ENCODE measurements at places on chromosomes 13 and 19.

DNA sequence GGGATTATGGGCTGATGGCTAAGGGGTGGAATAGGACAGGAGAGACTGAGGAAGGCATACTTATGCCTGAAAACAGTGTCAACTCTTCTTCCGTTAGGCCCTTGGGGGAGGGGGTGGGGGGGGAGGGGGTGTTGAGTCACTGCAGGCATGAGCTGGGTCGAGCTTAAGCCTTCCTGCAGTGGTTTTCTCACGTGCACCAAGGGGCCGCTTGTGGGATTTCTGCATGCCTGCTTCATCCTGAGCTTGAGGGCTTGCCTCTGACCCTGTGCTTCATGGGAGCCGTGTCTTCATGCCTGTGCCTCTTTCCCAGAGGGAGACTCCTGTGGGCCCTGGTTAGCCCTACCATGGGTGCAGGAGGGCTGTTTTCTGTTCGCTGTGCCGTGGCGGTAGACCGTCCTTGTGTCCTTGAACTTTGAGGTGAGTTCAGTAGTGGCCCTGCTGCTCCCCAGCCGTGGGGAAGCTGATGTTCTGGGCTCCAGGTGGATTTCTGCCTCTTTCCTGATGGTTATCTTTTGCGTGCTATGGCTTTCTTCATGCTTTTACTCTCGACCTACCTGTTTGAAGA lies 186.1 kb downstream of the PCCA start:
- DNase-seq, result no peak

DNA sequence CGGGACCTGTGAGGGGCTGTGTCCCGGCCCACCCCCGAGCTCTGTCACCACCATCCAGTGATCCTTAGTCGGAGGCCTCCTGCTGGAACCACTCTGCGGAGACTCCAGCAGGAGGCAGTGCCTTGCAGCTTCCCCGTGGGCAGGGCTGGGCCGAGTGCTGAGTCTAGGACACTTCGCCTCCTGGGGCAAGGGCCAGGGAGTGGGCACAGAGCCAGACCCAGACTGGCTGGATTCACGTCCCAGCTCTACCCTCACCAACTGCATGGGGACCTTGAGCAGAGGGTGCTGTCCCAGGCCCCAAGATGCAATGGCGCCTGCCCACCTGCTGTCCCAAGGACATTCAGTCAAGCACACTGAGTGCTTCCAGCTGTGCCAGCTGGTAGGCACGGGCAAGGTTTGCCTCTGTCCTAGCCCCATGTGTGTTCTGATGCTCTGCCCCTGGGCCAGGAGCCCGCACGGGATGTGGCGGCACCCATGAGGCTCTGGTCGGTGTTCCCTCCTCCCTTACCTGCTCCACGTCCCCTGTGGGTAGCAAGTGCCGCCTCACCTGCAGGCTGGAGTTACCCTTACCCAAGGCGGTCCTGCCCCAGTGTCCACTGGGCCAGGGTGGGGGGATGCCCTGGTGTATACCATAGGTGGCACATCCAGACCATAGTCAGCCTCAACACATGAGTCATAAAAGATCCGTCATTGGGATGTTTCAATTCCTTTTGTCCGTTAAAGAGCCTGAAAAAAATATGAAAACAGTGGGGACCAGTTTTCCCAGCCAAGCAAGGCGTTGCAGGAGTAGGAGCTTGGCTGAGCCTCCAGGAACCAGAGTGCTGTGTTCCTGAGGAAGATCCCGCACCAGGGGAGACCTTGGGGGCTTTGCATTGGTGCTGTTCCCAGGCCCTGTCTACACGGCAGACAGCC lies 7.4 kb downstream of the FZR1 start:
- no peak for DNase-seq

GRCh38 chr13:110877737-110878258 lies 37.1 kb downstream of the ANKRD10 start:
- DNase-seq, result no peak

DNA sequence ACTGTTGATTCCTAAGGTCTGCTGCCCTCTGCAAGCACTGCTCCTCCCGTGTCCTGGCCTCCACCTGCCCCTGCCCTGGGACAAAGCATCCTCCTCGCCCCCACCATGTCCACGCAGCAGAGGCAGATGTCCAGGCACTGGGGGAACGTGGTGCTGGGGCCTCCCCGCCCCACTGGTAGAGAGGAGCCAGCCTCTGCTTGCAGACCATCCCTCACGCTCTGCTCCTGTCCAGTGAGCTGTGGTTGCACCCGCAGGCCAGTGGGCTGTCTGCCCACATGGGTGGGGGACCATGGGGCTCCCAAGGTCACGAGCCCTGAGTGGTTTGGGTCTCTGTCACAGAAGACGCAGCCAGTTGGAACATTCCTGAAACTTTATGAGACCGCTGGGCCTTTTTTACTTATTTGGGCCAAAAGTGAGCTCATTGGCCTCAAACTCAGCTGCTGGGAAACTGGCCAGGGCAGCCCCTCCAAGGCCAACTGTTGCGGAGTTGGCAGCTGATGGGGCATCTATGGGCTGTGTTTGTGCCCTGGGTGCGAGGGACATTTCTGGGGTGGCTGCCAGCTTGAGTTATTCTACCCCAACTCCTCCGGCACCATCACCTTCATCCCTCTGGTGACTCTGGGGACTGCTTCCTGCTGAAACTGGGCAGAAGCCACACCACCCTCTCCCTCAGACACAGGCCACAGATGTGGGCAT lies 64.8 kb upstream of the F7 start:
- DNase-seq, result no peak

DNA sequence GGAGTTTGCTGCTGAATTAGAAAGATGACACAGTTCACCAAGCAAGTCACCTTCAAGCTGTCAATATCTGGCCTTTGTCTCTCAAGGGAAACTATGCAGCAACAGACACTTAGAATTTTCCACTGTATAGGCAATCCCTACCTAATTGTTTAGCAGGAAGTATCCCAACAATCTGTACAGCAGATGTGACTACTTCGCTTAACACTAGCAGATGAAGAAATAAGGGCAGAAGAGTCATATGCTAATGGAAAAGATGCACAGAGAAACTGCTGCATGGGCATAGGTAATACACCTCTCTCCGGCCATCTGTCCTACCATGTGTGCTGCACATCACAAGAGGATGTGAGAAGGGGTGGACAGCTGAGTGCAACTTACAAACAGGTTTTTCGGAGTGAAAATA lies 851.2 kb downstream of the PCDH9 start:
- no peak for DNase-seq

GRCh38 chr13:50873991-50874390 lies 30.5 kb upstream of the DLEU7 start:
- no peak for DNase-seq

DNA sequence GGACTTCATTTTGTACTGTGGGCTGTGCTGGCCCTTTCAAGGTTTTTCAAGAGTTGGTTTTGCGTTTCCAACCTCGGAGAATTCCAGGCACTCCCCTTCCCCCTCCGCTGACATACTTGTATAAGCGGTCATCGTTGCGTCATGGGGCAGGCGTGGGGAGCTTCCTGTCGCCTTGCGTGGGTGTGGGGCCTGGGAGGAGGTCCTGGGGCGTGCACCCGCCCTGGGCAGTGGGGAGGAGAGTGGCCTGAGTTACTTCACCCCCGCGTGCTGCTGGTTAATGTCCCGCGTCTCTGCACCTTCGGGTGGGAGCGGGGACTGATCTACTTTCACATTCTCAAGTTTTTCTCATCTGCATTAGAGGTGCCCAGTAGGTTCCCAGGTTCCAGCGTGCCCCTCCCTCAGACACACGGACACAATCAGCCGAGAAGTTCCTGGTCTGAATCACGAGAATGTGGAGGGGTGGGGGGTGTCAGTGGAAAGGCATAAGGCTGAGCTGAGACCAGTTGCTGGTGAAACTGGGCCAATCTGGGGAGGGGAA lies 4.1 kb downstream of the IER2 start:
- DNase-seq, result peak; percentile 95

DNA sequence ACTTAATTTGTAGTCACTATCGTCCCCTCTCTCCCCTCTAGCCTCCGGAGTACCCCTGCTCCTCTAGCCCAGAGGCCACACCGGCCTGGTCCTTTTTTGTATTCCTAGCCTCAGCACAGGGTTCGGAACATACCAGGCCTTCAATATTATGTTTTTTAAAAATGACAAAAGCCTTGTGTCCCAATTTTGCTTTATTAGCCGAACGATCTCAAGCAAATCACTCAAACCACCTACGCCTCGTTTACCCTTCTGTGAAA lies 463 bp upstream of the POMP start:
- peak; percentile 39 for DNase-seq

- no peak for DNase-seq
Measured at GRCh38 chr19:28221736-28222135, 991.2 kb downstream of the UQCRFS1 start.

- peak; percentile 78 for DNase-seq
Measured at GRCh38 chr19:461721-462551, 1.1 kb upstream of the SHC2 start.

- DNase-seq, result no peak
Measured at GRCh38 chr13:31794452-31794851, 55.1 kb downstream of the RXFP2 start.

DNA sequence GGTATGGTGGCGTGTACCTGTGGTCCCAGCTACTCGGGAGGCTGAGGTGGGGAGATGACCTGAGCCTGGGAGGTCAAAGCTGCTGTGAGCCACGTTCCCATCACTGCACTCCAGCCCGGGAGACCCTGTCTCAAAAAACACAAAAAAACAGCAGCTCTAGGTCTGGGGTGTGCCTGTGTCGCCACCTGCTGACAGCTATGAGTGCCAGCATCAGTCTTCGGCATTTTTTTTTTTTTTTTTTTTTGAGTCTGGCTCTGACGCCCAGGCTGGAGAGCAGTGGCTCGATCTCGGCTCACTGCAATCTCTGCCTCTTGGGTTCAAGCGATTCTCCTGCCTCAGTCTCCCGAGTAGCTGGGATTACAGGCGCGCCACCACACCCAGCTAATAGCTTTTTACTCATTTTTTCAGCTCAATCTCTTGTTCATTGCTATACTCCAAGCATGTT lies 10.1 kb downstream of the AP2S1 start:
- DNase-seq, result peak; percentile 90

DNA sequence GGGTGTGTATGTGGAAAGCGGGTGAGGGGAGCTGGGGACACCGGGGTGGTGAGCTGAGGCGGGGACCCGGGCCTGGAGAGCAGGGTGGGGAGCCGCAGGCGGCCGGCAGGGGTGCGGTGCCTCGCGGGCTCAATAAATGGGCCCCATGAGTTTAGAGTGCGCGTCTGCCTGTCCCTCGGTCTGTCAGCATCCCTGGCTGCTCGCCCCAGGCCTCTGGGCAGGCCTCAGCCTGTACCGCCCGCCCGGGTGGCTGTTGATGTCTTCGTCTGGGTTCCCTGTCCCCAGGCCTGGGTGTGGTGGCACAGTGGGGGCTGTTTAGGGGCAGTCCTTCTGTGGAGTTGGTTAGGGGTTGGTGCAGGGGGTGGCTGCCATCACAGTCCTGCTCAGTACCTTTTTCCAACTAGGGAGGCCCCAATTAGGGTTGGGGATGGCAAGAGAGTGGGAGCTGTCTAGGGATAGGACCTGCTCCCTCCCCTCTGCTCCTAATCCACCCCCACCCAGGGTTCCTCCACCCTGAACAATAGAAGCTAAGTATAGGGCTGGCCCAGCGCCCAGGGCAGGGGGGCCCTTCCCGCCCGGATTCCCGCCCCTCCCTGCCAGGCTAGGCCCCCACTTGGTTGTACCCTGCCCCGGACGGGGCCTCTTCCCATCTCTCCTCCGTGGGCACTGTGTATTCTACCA lies 12.2 kb downstream of the CIC start:
- DNase-seq, result no peak

DNA sequence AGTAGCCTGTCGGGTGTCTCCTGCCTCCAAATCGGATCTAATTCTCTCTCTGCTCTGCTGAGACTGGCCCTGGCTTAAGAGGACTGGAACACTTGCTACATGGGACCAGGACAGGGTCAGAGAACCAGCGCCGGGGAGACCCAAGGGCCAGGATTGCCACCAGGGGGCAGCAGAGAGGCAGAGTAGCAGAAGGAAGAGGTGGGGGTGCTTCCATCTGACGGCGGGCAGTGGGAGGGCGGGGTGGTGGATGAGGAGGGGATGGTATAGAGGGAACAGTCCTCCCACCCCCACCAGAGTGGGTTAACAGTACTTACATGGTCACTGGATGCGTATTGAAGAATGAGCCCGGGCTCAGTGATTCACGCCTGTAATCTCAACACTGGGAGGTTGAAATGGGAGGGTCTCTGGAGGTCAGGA lies 11.9 kb downstream of the SELENOW start:
- DNase-seq, result peak; percentile 86

DNA sequence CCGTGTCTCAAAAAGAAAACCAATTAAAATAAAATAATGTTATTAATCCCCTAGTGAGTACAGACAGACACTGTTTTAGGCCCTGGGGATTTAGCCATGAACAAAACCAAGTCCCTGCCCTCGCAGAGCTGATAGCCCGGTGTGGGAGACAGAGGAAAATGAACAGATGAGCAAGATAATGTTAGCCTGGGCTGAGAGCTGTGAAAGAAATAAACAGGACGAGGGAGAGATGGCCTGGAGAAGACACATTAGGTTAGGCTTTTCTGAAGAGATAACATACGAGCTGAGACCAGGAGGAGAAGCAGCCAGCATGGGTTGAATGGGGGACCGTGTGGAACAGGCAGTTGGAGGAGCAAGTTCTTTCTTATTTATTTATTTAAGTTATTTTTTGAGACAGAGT lies 9.0 kb downstream of the RELB start:
- no peak for DNase-seq

GRCh38 chr13:59166174-59166573 lies 997.6 kb downstream of the DIAPH3 start:
- no peak for DNase-seq

DNA sequence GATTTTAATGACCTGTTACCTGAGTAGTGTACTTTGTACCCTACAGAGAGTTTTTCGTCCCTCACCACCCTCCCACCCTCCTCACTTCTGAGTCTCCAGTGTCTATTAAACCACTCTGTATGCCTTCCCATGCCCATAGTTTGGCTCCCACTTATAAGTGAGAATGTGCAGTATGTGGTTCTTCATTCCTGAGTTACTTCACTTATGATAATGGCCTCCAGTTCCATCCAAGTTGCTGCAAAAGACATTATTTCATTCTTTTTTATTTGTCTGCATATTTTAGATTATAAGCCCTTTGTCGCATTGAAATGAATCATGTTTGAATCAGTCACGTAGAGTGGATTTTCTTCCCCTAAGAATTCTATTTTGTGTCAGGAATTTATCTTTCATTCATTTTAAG lies 12.2 kb upstream of the HTR2A start:
- no peak for DNase-seq

GRCh38 chr19:18290302-18291018 lies 9.0 kb upstream of the JUND start:
- DNase-seq, result peak; percentile 75

Measured in stomach (tissue), 19 donors.